ENCODE measurements at places on chromosomes 2 and 18. TPM values are rescaled to one million over a fixed set of nuclear protein-coding genes. Genes with fewer than 3 reads are reported as not detected.

Gene DLGAP1
- 0.07 TPM for total RNA-seq

Gene RAPGEF4
- 1.4 TPM for total RNA-seq

Gene TUBA4A
- 330 TPM for total RNA-seq

Gene TGFBRAP1
- total RNA-seq, result 12.4 TPM

Gene TANK
- total RNA-seq, result 43.4 TPM

Gene NCOA1
- total RNA-seq, result 2.8 TPM

Gene CROCC2
- total RNA-seq, result not detected

Gene SPATA3
- total RNA-seq, result not detected

Gene RBMS1
- total RNA-seq, result 32.8 TPM

Gene PIEZO2
- 0.78 TPM for total RNA-seq

Gene GREB1
- not detected for total RNA-seq

Gene GNLY
- not detected for total RNA-seq

Gene ALK
- not detected for total RNA-seq

Gene TTN
- total RNA-seq, result not detected

Gene CHST9
- total RNA-seq, result 3.0 TPM

Gene CNTNAP5
- total RNA-seq, result not detected

Gene BOD1L2
- not detected for total RNA-seq

Gene SERPINB8
- 17.1 TPM for total RNA-seq

Gene ANKRD30B
- total RNA-seq, result not detected

Gene CDCA7
- 32.7 TPM for total RNA-seq

Gene ONECUT2
- total RNA-seq, result under 0.01 TPM

Gene ST6GAL2
- total RNA-seq, result 0.23 TPM

Gene CTLA4
- total RNA-seq, result not detected

Gene RAB27B
- total RNA-seq, result 14.2 TPM

Gene YWHAQ
- 408 TPM for total RNA-seq

Gene DPP10
- not detected for total RNA-seq

Gene NEB
- total RNA-seq, result 0.07 TPM

Gene RESP18
- not detected for total RNA-seq

Gene ACTG2
- 2.3 TPM for total RNA-seq

Gene RIT2
- not detected for total RNA-seq

Gene EFHD1
- 0.21 TPM for total RNA-seq

Gene EDAR
- 0.42 TPM for total RNA-seq

Gene SCYGR8
- not detected for total RNA-seq

Gene CENPA
- total RNA-seq, result 12.6 TPM

Gene PARD6G
- total RNA-seq, result 24.3 TPM

Gene EPB41L3
- 1.6 TPM for total RNA-seq

Gene SDC1
- 909 TPM for total RNA-seq

Gene PROM2
- total RNA-seq, result 53.7 TPM

Gene DHRS9
- 34.2 TPM for total RNA-seq

Gene NTSR2
- total RNA-seq, result not detected

Gene MLPH
- 7.8 TPM for total RNA-seq

Gene FOXD4L1
- total RNA-seq, result not detected

Gene MALT1
- 13.7 TPM for total RNA-seq

All from airway epithelial cell (primary cell).